T-helper 2 cell treated with Interferon-gamma antibody and Interleukin-4, amounts not matched to agents 100 ng/mL and 5 ng/mL, for 36 hours (primary cell): ENCODE measurements at places on chromosomes 6 and 20. TPM values are rescaled to one million over a fixed set of nuclear protein-coding genes. Genes with fewer than 3 reads are reported as not detected.

SAMD5 gene
- not detected in 2 replicates for total RNA-seq

ZNF831 gene
- total RNA-seq, result 6.6 and 6.8 TPM in 2 replicates

SIGLEC1 gene
- total RNA-seq, result not detected in 2 replicates

ENPP1 gene
- 3.5 TPM in 2 replicates for total RNA-seq

SLC17A3 gene
- 0.55 and 1.2 TPM in 2 replicates for total RNA-seq

NHLRC1 gene
- 0.18 and 0.39 TPM in 2 replicates for total RNA-seq

HLA-G gene
- total RNA-seq, result 1.7 and 1.8 TPM in 2 replicates

POU5F1 gene
- not detected in 2 replicates for total RNA-seq

MMP24 gene
- total RNA-seq, result not detected in 2 replicates

TULP1 gene
- total RNA-seq, result not detected in 2 replicates

FAM83B gene
- total RNA-seq, result not detected in 2 replicates

TENT5A gene
- 1.4 and 2.5 TPM in 2 replicates for total RNA-seq

NRN1 gene
- 0.86 and 1.1 TPM in 2 replicates for total RNA-seq

ANGPT4 gene
- total RNA-seq, result not detected in 2 replicates

BTNL2 gene
- not detected in 2 replicates for total RNA-seq

HLA-DQB2 gene
- total RNA-seq, result 1.4 and 1.5 TPM in 2 replicates

C20orf141 gene
- total RNA-seq, result not detected in 2 replicates

ENPP3 gene
- 1.9 and 2.7 TPM in 2 replicates for total RNA-seq

MYLK2 gene
- total RNA-seq, result 0.50 and 1.0 TPM in 2 replicates

TTK gene
- total RNA-seq, result 31.2 and 31.6 TPM in 2 replicates

POFUT1 gene
- 28.8 and 30.0 TPM in 2 replicates for total RNA-seq

PTCRA gene
- not detected in 2 replicates for total RNA-seq

HRH3 gene
- not detected in 2 replicates for total RNA-seq

PDE7B gene
- 13.5 and 14.0 TPM in 2 replicates for total RNA-seq

FOXS1 gene
- not detected in 2 replicates for total RNA-seq

ASIP gene
- total RNA-seq, result not detected in 2 replicates

DNAH8 gene
- total RNA-seq, result 0.02 and 0.32 TPM in 2 replicates

MPIG6B gene
- total RNA-seq, result not detected in 2 replicates

ECI2 gene
- total RNA-seq, result 27.6 and 30.4 TPM in 2 replicates

BEND6 gene
- not detected in 2 replicates for total RNA-seq

GPSM3 gene
- total RNA-seq, result 245 and 258 TPM in 2 replicates

POPDC3 gene
- not detected in 2 replicates for total RNA-seq

SLC12A5 gene
- 0.70 TPM in 1 of 2 replicates, not detected in the other for total RNA-seq

SPDEF gene
- total RNA-seq, result 0.18 TPM in 1 of 2 replicates, not detected in the other

BPIFA1 gene
- total RNA-seq, result not detected in 2 replicates

RSPH4A gene
- total RNA-seq, result 0.27 and 0.32 TPM in 2 replicates

RGS17 gene
- total RNA-seq, result not detected in 2 replicates

PAK5 gene
- not detected in 2 replicates for total RNA-seq

TIAM2 gene
- 5.1 and 5.9 TPM in 2 replicates for total RNA-seq

RPP21 gene
- 37.2 and 46.7 TPM in 2 replicates for total RNA-seq

IL17F gene
- not detected in 2 replicates for total RNA-seq

TRERF1 gene
- total RNA-seq, result 19.1 and 19.7 TPM in 2 replicates

MCHR2 gene
- not detected in 2 replicates for total RNA-seq

MSH5 gene
- total RNA-seq, result 75.2 and 76.5 TPM in 2 replicates

TRIM40 gene
- not detected in 2 replicates for total RNA-seq

CRIP3 gene
- 0.23 and 0.34 TPM in 2 replicates for total RNA-seq

C6orf118 gene
- not detected in 2 replicates for total RNA-seq

PNPLA1 gene
- not detected in 2 replicates for total RNA-seq

RBBP9 gene
- total RNA-seq, result 13.5 and 14.3 TPM in 2 replicates
